ENCODE measurements at places on chromosomes 7 and 10.

DNA sequence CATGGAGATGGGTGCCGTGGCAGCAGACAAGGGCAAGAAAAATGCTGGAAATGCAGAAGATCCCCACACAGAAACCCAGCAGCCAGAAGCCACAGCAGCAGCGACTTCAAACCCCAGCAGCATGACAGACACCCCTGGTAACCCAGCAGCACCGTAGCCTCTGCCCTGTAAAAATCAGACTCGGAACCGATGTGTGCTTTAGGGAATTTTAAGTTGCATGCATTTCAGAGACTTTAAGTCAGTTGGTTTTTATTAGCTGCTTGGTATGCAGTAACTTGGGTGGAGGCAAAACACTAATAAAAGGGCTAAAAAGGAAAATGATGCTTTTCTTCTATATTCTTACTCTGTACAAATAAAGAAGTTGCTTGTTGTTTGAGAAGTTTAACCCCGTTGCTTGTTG is 25.9 kb downstream of the BAG3 start:
- no peak for DNase-seq
- no peak overlapping the region for H3K27ac ChIP-seq
- peaks cover 9% of the 10 kb centered on the region for H3K36me3 ChIP-seq
- no peak overlapping the region for H3K4me3 ChIP-seq

GRCh38 chr10:70041016-70041415 is 11.6 kb upstream of the MACROH2A2 start:
- no peaks in the 10 kb centered on the region for H3K4me1 ChIP-seq
- H3K27me3 ChIP-seq = peaks cover 7% of the 10 kb centered on the region
- H3K36me3 ChIP-seq = peaks cover 2% of the 10 kb centered on the region
- H3K4me3 ChIP-seq = no peak overlapping the region
- no peak overlapping the region for H3K27ac ChIP-seq

- no peaks in the 10 kb centered on the region for H3K36me3 ChIP-seq
- peaks cover 25% of the 10 kb centered on the region for H3K4me1 ChIP-seq
- H3K4me3 ChIP-seq = peak within 1 kb of the TSS; percentile 94
Measured at GRCh38 chr10:88990384-88991160, at the start of gene FAS. Gene FAS, plus strand, starts transcription at chr10:88990798. Its CDS starts 79 bp downstream, at chr10:88990877.

GRCh38 chr7:45662018-45662417 is 87.8 kb downstream of the ADCY1 start:
- DNase-seq = no peak
- no peak overlapping the region for H3K27ac ChIP-seq
- no peaks in the 10 kb centered on the region for H3K4me1 ChIP-seq

- no peak overlapping the region for H3K27ac ChIP-seq
- peaks cover 37% of the 10 kb centered on the region for H3K36me3 ChIP-seq
- peaks cover 2% of the 10 kb centered on the region for H3K4me1 ChIP-seq
- no peak overlapping the region for H3K4me3 ChIP-seq
Measured at GRCh38 chr10:48779077-48779476, 94.4 kb downstream of the WDFY4 start.

DNA sequence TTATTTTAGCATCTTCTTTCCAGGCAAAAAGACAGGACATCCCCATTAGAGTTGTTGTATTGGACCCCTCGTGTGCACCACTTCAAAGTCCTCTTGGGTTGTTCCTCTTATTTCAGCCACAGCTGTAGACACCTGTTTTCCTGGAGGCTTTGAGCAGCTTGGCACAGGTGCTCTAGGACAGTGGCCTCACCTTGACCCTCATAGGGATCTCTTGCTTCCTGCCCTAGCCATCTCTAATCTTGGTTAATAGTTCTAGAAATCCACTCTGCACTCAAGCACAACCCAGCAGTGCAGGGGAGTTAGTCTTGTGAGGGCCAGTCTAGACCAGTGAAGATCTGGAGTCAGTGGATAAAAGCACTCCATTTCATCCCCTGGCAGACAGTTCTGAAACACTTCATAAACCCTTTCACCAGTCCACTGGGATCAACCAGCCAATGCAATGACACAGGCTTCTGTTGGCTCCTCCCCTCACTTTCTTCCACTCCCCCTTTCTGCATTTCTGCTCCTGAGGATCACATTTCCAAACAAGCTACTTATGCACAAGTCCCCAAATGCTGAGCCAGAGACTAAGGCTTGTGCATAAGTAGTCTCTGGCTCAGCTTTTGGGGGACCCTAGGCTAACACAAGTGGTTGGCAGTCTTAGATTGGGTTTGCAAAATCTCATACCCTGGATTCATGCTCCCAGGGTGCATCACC is 131.5 kb upstream of the LAMB4 start:
- H3K27me3 ChIP-seq = peaks cover 7% of the 10 kb centered on the region
- H3K27ac ChIP-seq = no peak overlapping the region
- no peaks in the 10 kb centered on the region for H3K4me1 ChIP-seq
- no peak for DNase-seq

DNA sequence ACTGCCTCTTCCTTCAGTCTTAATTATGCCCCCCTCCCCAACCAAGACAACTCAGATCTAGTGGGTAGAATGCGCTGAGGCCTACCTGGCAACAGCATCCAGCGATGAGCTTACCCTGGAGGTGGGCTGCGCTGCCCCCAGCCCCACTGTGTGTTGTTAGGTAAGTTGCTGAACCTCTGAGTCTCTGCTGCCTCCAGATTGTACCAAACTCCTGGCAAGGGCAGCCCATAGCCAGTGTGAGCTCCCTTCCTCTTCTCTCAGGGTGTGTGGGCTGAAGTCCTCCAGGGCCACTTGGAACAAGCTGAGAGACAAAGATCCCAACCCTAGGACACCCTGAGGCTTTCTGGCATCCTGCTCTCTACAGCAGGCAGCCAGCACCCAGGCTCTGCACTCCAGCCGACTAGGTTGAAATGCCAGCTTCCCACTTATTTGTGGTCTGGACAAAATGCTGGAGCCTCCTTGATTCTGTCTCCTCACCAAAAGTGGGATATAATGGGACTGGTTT is 135.3 kb downstream of the ARHGAP22 start:
- H3K4me3 ChIP-seq = no peak overlapping the region

- H3K27me3 ChIP-seq = no peaks in the 10 kb centered on the region
- H3K4me1 ChIP-seq = no peaks in the 10 kb centered on the region
- DNase-seq = no peak
- no peak overlapping the region for H3K4me3 ChIP-seq
Measured at GRCh38 chr7:40401406-40401805, 266.6 kb downstream of the SUGCT start.

DNA sequence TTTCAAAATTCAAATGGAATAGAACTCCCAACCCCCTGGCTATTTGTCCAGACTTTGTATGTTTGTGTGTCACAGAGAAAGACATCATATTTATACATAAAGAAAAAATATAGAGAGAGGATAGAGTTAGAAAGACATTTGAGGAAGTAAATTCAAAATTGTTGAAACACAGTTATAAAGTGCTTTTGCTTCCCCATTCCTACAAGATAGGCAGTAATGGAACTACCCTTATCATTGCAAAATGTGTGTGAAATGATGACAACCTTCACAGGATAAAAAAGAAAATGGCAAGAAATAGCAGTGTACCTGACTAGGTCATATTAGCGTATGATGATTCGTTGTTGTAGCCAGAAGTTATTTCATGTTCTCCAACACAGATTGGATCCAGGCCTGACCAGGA is 63.1 kb downstream of the FZD1 start:
- H3K27ac ChIP-seq = peak overlapping the region; percentile 39
- no peak overlapping the region for H3K4me3 ChIP-seq
- DNase-seq = no peak
- H3K4me1 ChIP-seq = peaks cover 27% of the 10 kb centered on the region
- no peaks in the 10 kb centered on the region for H3K27me3 ChIP-seq
- no peaks in the 10 kb centered on the region for H3K36me3 ChIP-seq

GRCh38 chr7:140621401-140622021 is 19.1 kb downstream of the DENND2A start:
- no peak overlapping the region for H3K4me3 ChIP-seq
- H3K27ac ChIP-seq = no peak overlapping the region
- no peaks in the 10 kb centered on the region for H3K36me3 ChIP-seq
- H3K27me3 ChIP-seq = peaks cover 1% of the 10 kb centered on the region

DNA sequence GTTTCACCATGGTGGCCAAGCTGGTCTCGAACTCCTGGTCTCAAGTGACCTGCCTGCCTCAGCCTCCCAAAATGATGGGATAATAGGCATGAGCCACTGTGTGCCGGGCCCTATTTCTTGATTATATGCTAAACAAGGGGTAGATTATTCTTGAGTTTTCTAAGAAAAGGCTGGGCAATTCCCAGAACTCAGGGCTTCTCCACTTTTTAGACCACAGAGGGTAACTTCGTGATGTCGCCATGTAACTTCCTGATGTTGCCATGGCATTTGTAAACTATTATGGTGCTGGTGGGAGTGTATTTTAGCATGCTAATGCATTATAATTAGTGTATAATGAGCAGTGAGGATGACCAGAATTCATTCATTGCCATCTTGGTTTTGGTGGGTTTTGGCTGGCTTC is 35.8 kb downstream of the OTUD1 start:
- no peak for DNase-seq
- H3K27me3 ChIP-seq = peaks cover 8% of the 10 kb centered on the region
- H3K4me3 ChIP-seq = no peak overlapping the region
- H3K4me1 ChIP-seq = peaks cover 3% of the 10 kb centered on the region
- H3K36me3 ChIP-seq = peaks cover 2% of the 10 kb centered on the region
- no peak overlapping the region for H3K27ac ChIP-seq

- H3K4me3 ChIP-seq = no peak overlapping the region
- H3K27me3 ChIP-seq = peaks cover 17% of the 10 kb centered on the region
- DNase-seq = no peak
- H3K27ac ChIP-seq = no peak overlapping the region
- no peaks in the 10 kb centered on the region for H3K36me3 ChIP-seq
- no peaks in the 10 kb centered on the region for H3K4me1 ChIP-seq
Measured at GRCh38 chr10:43215758-43216455, 51.0 kb downstream of the RASGEF1A start.

- H3K27me3 ChIP-seq = no peaks in the 10 kb centered on the region
- no peak for DNase-seq
- no peak overlapping the region for H3K4me3 ChIP-seq
- peaks cover 38% of the 10 kb centered on the region for H3K36me3 ChIP-seq
- no peak overlapping the region for H3K27ac ChIP-seq
- no peaks in the 10 kb centered on the region for H3K4me1 ChIP-seq
Measured at GRCh38 chr7:36852017-36852416, 127.7 kb upstream of the AOAH start.

- peaks cover 5% of the 10 kb centered on the region for H3K27me3 ChIP-seq
- H3K4me1 ChIP-seq = no peaks in the 10 kb centered on the region
- H3K4me3 ChIP-seq = no peak overlapping the region
- no peak for DNase-seq
- H3K27ac ChIP-seq = no peak overlapping the region
Measured at GRCh38 chr10:8211631-8212030, 157.1 kb downstream of the GATA3 start.

GRCh38 chr10:116769791-116770190 is 27.4 kb upstream of the HSPA12A start:
- H3K4me3 ChIP-seq = no peak overlapping the region
- H3K4me1 ChIP-seq = no peaks in the 10 kb centered on the region
- DNase-seq = no peak
- H3K36me3 ChIP-seq = no peaks in the 10 kb centered on the region
- H3K27me3 ChIP-seq = peaks cover 9% of the 10 kb centered on the region
- H3K27ac ChIP-seq = no peak overlapping the region

GRCh38 chr10:86191686-86192085 is 174.9 kb downstream of the GRID1 start:
- no peaks in the 10 kb centered on the region for H3K4me1 ChIP-seq
- H3K4me3 ChIP-seq = no peak overlapping the region
- H3K27ac ChIP-seq = no peak overlapping the region
- DNase-seq = no peak
- peaks cover 23% of the 10 kb centered on the region for H3K27me3 ChIP-seq

DNA sequence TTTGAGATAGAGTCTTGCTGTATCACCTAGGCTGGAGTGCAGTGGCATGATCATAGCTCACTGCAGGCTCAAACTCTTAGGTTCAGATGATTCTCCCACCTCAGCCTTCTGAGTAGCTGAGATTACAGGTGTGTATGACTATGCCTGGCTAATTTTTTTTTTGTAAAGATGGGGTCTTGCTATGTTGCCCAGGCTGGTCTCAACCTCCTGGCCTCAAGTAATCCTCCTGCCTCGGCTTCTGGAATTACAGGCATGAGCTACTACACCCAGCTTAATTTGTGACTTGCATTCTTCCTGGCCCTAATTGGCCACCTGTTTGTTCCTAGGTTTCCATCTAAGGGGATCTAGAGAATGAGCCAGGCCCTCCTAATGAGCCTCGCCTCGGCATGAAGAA is 9.3 kb downstream of the ARHGAP22 start:
- H3K36me3 ChIP-seq = no peaks in the 10 kb centered on the region
- H3K27me3 ChIP-seq = peaks cover 1% of the 10 kb centered on the region
- no peak overlapping the region for H3K4me3 ChIP-seq
- DNase-seq = no peak
- H3K4me1 ChIP-seq = peaks cover 7% of the 10 kb centered on the region

Data from memory B cell (primary cell).